GM20000 (cell line): ENCODE measurements at places on chromosomes 1 and 21.

GRCh38 chr21:31455506-31455905 lies 111.4 kb upstream of the TIAM1 start:
- no peak for DNase-seq

GRCh38 chr1:38500352-38500751 lies 359.2 kb downstream of the RRAGC start:
- no peak for DNase-seq

DNA sequence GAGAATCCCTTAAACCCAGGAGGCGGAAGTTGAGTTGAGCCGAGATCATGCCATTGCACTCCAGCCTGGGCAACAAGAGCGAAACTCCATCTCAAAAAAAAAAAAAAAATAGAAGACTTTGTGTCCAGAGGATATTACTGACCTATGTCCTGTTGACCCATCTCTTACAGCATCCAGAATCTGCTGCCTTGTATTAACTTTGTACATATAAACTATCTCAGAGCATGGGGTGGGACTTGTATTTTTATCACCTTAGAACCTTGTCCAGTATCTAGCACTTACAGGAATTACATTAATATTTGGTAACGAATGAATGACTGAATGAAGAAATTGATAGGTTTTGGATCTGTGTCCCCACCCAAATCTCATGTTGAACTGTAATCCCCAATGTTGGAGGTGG lies 117.8 kb downstream of the TGFBR3 start:
- no peak for DNase-seq

DNA sequence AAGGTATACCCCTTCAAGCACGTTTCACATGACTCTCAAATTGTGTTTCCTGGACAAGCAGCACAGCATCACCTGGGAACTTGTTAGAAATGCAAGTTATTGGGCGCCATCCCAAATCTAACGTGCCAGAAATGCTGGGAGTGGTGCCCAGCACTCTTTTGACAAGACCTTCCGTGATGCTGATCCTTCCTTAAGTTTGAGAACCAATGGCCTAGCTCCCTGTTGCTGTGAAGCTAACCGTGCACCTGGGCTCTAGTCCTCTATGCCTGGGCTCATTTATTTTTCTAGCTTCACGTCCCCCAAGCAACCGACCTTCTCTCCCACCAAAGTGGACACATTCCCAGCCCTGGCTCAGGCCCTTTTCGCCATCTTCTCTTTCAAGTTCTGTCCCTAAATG lies 4.3 kb downstream of the BEST4 start:
- no peak for DNase-seq

DNA sequence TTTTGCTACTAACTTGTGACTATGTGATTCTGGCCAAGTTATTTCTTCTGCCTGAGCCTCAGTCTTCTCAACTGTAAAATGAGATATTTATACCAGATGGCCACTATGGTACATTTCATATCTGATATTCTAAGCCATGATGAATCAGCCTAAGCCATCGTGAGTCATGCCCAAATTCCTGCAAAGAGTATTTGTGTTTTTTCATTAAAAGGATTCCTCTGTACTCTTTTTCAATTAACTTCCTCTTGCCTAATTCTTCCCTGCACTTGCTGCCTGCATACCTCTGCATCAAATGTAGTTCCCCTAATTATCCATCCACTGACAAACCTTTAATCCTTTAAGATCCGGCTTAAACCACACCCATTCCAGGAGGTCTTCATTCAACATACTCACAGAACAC lies 575.1 kb upstream of the BEND5 start:
- DNase-seq = no peak

GRCh38 chr1:223201967-223202366 lies 58.9 kb upstream of the TLR5 start:
- no peak for DNase-seq

GRCh38 chr1:72362538-72362937 lies 80.2 kb upstream of the NEGR1 start:
- DNase-seq = no peak

DNA sequence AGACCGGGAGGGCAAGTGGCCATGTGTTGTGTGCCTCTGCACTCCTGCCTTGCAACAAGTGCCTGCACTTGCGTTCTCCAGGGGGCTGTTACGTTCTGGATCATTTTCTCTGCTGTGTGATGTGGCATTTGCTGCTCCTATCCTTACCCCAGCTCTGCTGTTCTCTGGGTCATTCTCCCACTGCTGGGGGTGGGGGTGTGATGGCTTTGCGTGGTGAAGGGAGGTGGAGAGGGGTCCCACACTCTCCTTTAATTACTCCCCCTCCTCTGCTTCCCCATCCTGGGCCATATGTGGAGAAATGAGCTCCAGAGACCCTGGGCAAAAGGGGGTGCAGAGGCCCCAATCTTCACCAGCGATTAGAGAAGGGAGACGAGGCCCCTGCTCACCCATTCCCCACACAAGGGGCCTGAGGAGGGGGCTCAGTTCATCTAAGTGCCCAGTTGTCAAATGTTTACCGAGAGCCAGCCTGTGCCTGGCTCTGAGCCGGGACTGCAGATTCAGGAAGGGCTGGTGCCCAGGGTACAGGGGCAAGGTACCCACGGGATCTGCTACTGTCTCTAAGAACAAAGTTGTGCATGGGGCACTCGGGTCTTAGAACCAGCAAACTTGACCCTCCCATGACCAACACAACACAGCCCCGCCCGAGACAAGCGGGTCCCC lies 355.4 kb downstream of the PTPRU start:
- DNase-seq = no peak

- no peak for DNase-seq
Measured at GRCh38 chr1:210645582-210646257, 317.0 kb downstream of the HHAT start.

DNA sequence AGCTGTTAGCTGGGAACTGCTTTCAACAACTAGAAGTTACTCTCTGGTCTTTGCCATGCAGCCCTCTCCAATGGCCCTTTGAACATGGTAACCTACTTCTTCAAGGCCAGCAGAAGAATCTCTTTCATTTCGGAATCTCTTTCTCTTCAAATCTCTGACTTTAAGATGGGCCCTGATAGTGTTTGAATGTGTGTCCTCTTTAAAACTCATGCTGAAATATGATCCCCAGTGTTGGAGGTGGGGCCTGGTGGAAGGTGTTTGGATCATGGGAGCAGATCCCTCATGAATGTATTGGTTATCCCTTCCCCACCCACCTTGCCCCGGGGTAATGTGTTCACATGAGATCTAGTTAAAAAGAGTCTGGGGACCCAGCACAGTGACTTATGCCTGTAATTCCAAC lies 54.5 kb upstream of the SOX13 start:
- no peak for DNase-seq

DNA sequence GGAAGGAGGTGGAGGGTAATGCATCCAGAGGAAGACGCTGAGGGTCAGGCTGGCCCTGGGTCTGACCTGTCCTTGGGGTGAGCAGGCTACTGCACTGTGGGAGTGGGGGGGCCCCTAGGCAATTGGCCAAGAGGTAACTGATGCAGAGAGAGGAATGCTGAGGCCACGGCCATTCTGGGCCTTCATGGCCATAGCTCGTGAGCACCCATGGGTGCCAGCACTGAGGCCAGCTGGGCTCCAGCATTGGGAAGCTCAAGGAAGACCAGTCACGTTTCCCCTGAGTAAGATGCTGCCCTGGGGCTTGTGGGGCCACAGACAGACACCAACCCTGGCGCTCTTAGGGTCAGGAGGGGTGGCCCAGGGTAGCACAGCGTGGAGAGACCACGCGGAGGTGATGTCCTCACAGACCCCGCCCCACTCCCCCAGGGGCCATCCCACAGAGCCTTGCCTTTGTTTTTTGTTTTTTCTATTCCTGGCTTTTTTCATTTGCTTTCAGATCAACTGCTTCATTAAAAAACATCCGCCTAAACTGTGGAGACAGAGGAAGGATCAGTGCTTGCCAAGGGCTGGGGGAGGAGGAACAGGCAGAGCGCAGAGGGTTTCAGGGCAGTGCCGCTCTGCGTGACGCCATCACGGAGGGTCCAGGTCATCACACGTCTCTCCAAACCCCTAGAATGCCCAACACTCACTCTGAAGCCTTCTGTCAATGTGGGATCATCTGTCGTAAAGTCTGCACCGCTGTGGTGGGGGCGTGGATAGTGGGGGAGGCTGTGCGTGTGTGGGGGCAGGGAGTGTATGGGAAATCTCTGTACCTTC lies 61.1 kb downstream of the SIK1 start:
- DNase-seq = no peak
